Upper lobe of left lung (tissue), 6 donors: ENCODE measurements at places on chromosomes 1 and 21. TPM values are rescaled to one million over a fixed set of nuclear protein-coding genes. Genes with fewer than 3 reads are reported as not detected.

GRCh38 chr1:41647221-41648135 lies 163.0 kb upstream of the EDN2 start:
- no peak overlapping the region for H3K4me3 ChIP-seq
- DNase-seq = no peak
- H3K27ac ChIP-seq = no peak overlapping the region
- peaks cover 15% of the 10 kb centered on the region for H3K4me1 ChIP-seq

DNA sequence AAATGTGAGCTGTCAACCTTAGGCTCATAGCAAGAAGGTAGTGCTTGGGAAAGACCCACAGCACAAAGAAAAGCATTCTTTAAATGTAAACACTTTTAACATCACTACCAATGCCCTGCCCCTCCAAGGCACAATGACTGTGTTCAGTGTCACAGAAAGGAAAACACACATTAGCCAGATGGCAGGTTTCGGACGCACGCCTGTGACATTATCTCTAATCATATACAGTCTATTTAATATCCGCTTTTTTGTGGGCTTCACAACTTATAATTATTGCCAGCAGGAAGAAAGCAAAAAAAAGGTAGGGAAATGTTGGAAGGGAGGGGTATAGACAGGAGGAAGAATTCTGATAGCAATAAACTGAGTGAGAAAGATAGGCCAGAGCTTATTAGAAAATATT lies 112.4 kb upstream of the BEND5 start:
- no peak for DNase-seq
- no peak overlapping the region for H3K27ac ChIP-seq
- no peaks in the 10 kb centered on the region for H3K36me3 ChIP-seq
- no peaks in the 10 kb centered on the region for H3K27me3 ChIP-seq
- H3K4me3 ChIP-seq = no peak overlapping the region

DNA sequence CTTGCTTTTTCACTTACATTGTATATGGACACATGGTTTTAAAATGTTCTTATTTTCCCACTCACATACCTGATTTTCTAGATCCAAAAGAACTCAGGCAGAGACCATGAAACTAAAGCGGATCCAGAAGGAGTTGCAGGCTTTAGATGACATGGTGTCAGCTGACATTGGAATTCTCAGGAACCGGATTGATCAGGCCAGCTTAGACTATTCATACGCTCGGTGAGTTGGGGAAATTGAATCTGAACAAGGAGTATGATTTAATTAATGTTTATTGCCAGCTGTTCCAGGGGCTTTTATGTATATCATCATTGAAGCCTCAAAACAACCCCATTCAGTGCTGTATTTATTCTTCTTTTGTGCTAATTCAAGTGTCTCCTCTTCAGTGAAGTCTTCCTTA lies 12.7 kb downstream of the GORAB start:
- no peaks in the 10 kb centered on the region for H3K27me3 ChIP-seq
- no peak overlapping the region for H3K27ac ChIP-seq
- no peak overlapping the region for H3K4me3 ChIP-seq

DNA sequence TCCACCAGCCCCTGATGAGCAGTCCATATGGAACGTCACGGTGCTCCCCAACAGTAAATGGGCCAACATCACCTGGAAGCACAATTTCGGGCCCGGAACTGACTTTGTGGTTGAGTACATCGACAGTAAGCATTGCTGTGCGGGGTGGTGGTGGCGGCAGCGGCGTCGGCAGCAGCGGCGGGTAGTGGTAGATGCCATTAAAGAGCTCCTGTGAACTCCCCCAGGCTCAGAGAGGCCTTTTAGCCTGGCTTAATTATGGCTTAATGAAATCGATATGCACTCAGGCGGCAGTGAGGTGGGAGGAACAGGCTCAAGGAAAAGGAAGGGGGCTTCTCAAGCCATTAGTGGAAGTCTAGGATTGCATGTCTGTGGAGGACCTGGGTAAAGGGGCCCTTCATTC lies 41.9 kb upstream of the CNTN2 start:
- H3K4me1 ChIP-seq = no peaks in the 10 kb centered on the region
- DNase-seq = no peak
- H3K36me3 ChIP-seq = no peaks in the 10 kb centered on the region
- H3K27ac ChIP-seq = no peak overlapping the region
- no peaks in the 10 kb centered on the region for H3K27me3 ChIP-seq

The ADCY10 gene
- total RNA-seq = not detected

The SLC25A34 gene
- 12.1 TPM for total RNA-seq
